ENCODE measurements at places on chromosomes 5 and 9.
A peak's percentile ranks its signal among the peaks of the same experiment; 100 is the strongest.

- no peak for DNase-seq
Measured at GRCh38 chr9:26426551-26427131, 466.0 kb downstream of the CAAP1 start.

DNA sequence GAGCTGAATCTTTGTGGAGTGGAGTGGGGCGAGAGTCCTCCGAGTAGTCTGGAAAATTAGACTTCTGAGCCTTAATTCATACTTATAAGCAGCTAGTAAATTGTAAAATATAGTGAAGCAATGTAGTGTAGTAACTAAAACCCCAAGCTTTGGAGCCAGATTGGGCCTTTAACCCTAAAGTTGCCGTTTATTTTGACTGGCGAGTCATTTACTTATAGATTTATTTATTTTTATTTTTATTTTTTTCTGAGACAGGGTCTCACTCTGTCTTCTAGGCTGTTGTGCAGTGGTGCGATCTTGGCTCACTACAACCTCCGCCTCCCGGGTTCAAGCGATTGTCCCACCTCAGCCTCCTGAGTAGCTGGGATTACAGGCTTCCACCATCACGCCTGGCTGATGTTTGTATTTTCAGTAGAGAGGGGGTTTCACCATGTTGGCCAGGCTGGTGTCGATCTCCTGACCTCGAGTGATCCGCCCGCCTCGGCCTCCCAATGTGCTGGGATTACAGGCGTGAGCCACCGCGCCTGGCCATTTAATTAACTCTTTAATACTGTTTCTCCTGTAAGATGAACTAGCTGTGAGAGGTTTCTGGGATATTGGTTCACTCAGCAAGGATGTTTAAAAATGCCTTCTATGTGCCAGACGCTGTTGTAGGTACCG, 687 bp upstream of the RPS23 start:
- no peak for DNase-seq

DNA sequence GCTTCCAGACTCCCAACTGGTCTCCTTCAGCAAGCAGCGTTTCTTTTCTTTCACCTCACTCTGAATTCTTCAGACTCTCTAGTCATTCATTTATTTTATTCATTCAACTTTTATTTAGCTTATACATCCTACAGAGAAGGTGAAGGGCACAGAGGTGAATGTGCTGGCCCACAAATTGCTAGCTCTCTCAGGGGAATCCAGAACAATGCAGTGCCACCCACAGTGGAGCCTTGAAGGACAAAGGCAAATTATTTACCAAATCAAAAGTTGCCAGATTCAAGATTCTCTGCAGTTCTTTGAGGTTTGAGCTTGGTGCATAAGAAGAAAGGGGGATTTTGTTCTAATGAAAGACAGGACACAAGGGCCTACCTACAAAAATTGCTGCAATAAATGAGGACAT, 29.7 kb downstream of the GRIA1 start:
- no peak for DNase-seq

DNA sequence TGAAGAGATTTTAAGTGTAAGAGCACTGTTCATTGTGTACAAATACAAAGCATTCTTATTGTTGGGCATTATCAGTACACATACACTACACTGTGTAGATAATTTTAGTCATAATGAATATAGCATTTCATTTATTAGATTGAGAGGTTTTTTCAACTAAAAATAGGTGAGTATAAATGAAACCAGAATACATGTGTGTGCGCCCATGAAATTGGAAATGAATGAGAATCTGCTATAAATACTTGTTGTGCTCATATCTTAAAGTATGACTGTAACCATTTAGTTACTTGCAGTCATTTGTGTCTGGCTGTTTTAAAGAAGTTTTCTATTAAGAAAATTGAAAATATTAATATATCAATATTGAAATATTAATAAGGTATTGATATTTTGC, 189.0 kb upstream of the MEF2C start:
- no peak for DNase-seq

- DNase-seq: peak; percentile 16
Measured at GRCh38 chr5:50667023-50667652, 701 bp downstream of the PARP8 start.

- no peak for DNase-seq
Measured at GRCh38 chr9:127794001-127794791, 8.4 kb downstream of the CDK9 start.

GRCh38 chr5:126351153-126351552, 72.1 kb upstream of the GRAMD2B start:
- DNase-seq: no peak

- DNase-seq: no peak
Measured at GRCh38 chr9:75939536-75940111, 49.2 kb downstream of the PCSK5 start.

DNA sequence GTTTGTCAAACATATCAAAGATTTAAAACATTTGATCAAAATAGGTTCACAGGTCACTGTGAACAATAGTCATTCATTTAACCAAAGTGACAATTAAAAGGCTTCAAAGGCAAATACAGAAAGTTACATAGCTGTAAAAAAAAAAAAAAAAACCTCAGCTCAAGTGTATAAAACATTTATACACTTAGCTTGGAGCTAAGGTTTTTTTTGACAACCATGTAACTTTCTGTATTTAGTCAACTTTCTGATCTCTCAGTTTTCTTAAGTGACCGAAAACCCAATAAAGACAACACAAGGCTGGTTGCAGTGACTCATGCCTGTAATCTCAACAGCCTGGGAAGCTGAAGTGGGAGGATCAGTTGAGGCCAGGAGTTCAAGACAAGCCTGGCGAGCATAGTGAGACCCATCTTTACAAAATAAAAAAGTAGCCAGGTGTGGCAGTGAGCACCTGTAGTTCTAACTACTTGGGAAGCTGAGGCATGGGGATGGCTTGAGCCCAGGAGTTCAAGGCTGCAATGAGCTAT, 16.4 kb upstream of the UBTD2 start:
- DNase-seq: no peak

DNA sequence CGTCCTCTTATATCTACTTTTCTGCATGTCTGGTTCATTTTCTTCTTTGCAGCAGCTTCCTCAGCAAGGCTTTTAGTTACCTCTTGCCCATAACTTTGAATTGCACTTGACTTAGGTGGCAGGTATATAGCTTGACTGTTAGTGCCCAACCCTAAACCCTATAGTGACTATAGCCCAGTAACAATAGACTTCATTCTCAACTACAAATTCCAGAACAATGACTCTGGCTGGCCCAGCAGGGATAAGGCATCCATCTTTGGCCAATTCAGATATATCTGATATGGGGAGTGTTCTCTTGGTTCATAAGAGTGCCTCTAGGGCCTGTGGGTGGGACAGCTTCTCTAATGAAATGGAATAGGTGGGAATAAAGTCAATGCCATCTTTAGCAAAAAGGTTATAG, 246.2 kb downstream of the DMRT2 start:
- no peak for DNase-seq

- DNase-seq: no peak
Measured at GRCh38 chr9:111851553-111851952, 45.1 kb upstream of the UGCG start.

- no peak for DNase-seq
Measured at GRCh38 chr5:111070272-111071134, 1.0 kb upstream of the TSLP start.

- no peak for DNase-seq
Measured at GRCh38 chr5:112986224-112986623, 9.6 kb downstream of the DCP2 start.

- no peak for DNase-seq
Measured at GRCh38 chr9:20065796-20066700, 277.2 kb upstream of the SLC24A2 start.

DNA sequence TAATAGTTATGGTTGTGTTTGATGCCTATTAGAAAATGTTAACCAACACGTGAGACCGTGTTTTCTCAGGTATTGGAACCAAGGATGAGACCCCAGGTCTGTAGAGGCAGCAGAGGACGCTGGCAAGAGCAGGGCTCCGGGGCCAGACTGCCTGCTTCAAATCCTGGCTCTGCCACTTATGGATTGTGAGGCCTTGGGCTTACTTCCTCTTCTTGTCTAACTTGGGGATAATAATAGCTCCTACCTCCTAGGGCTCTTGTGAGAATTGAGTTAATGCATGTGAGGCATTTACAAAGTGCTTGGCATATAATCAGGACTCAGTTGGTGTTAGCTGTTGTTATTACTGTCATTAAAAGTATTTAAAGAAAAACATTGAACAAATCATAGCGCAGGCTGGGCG, 85.5 kb upstream of the PITX1 start:
- DNase-seq: no peak

GRCh38 chr5:74762599-74762998, 4.3 kb downstream of the GFM2 start:
- no peak for DNase-seq

- DNase-seq: no peak
Measured at GRCh38 chr5:151870820-151871219, 53.8 kb downstream of the GLRA1 start.

DNA sequence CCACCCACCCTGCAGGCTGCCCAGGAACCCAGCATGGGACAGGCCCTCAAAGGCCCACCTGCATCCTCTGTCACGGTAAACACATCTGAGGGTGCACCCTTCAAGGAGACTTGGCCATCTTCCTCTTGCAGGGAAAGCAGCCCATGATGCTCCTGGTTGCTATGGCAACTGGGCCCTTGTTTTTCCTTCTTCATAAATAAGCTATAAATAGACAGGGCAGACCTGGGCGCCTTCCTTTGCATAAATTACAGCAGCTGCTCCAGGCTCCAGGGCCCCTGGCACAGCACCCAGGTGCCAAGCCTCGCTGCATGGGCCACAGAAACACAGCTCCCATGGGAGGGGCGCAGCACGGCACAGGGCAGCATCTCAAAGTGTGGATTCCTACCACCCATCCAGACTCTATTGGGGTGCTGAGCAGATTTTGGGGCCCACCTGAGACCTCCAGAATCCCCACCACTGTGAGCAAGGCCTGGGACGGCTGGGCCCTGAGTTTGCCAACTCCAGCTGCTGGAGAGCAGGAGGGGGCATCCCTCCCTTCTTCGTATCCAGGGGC, 5.8 kb upstream of the PSMB7 start:
- no peak for DNase-seq

DNA sequence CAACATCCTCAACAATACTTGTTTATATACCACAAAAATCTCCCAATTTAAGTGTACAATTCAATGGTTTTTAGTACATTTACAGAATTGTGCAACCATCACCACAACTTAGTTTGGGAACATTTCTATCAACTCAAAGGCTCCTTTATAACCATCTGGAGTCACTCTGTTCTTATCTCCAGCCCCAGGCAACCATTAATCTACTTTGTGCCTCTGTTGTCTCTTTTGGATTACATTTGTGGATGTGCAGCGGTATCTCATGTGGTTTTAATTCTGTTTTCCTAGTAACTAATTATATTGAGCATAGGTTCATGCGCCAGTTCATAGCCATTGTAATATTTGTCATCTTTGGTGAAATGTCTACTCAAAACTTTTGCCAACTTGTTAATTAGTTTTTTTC, 14.4 kb downstream of the ADAMTS19 start:
- no peak for DNase-seq

- DNase-seq: no peak
Measured at GRCh38 chr5:160048131-160048530, 39.2 kb downstream of the TTC1 start.

DNA sequence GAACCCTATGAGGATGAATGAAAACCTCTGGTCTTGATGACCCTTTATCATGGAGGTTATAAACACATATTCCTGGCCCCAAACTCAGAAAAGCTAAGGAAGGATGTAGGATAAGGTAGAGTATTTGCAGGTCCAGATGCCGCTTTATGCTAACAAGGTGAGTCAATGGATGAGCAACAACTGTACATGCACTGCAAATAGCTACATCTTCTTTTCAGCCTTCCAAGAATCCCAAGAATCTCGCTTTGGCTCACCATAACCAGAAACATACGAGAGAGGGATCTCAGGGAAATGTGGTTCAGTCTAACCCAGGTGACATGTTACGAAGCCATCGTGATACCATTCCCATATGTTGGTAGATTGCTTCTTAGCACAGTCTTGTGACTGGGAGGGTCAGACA, 152.3 kb upstream of the ANKH start:
- DNase-seq: no peak

DNA sequence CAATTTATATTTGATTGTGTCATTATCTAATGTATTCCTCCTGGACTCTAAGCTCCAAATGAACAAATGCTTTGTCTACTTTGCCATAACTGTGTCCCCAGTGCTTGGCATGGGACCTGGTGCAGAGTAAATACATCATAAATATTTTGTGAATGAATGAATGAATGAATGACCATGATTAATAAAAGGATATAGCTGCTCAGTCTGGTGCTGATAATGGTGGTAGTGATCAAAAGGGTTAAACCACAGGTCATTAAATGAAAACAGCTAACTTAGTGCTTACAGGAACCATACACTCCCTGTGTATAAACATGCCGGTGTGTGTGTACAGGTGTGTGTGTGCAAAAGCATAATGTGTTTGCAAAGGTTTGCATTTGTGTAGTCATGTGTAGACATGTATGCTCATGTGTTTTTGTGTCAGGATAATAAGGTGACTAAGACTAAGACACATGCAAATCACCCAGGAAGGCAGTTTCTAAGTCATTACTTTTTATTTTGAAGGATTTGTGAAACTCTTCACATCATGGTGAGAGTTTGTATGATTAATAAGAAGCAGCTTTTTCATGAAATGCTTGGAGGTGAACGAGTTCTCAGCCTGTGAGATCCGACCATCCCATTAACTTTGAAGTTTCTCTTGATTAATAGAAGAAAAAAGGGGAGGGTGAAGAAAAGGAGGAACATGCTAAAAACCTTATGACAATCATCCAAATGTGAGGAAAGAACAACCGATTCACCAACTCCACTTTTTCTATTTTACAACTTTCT, 24.6 kb downstream of the SPARC start:
- no peak for DNase-seq

DNA sequence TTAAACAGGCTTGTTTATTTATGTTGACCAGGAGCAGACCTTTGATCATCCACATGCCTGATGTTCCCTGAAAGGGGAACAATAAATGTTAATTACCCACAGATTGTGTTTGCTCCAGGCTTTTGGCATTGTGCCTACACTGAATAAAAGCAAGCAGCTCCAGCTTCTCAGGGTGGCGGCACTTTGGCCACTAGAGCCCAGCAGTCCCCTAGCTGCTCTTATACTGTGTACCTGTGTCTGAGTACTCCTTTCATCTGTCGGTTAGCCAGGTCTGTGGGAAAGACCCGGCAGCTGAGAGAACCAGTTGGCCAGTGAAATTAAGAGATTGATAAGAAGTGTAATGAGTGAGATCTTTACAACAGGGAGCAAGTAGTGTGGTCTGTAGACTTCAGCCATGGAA, 254.8 kb upstream of the FTMT start:
- no peak for DNase-seq

DNA sequence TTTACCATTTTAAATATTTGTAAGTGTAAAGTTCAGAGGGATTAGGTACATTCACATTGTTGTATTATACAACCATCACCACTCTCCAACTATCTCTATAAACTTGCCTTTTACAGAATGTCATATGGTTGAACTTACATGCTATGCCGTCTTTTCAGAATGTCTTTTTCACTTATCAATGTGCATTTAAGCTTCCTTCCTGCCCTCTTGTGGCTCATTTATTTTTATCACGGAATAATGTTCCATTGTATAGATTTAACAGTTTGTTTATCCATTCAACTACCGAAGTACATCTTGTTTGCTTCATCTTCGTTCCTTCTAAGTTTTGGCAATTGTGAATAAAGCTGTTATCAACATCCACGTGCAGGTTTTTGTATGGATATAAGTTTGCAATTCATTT, 133.3 kb upstream of the C6 start:
- DNase-seq: no peak
